ENCODE measurements at places on chromosomes 7 and 10.

DNA sequence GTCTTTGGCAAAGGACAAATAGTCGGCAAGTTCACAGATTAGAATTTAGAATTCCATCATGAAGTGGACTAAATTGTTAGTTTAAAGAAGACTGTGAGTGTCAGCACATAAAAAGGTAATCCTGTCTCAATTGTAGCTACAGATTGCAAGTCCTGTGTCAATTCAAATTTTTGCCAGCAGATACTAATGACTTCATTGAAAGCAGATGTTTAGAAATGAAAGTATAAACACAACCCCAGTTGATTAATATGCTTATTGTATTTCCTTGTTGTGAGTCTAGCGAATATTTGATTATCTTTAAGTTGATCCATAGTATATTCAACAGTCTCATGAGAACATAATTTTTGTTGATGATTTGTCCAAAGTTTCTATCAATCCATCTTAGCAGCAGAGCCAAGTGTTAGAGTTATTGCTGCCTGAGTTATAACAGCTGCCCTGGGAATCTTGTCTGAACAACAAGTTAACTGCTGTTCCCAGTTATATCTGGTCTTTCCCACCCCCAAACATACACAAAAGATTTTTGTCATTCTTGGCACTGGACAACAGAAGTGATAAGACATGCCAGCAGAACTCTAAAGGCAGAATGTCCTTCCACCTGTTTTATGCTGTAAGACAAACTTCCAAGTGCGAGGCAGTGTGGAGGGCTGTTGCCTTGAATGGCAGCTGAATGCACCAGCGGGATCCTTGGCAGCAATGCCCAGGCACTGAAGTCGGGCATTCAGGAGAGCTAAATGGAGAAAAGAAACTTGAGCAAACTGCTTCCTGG, 21.3 kb upstream of the HERPUD2 start:
- DNase-seq: no peak

GRCh38 chr10:18217577-18217976, 77.4 kb downstream of the CACNB2 start:
- DNase-seq: no peak

GRCh38 chr10:128843972-128844371, 623.1 kb upstream of the MGMT start:
- no peak for DNase-seq

DNA sequence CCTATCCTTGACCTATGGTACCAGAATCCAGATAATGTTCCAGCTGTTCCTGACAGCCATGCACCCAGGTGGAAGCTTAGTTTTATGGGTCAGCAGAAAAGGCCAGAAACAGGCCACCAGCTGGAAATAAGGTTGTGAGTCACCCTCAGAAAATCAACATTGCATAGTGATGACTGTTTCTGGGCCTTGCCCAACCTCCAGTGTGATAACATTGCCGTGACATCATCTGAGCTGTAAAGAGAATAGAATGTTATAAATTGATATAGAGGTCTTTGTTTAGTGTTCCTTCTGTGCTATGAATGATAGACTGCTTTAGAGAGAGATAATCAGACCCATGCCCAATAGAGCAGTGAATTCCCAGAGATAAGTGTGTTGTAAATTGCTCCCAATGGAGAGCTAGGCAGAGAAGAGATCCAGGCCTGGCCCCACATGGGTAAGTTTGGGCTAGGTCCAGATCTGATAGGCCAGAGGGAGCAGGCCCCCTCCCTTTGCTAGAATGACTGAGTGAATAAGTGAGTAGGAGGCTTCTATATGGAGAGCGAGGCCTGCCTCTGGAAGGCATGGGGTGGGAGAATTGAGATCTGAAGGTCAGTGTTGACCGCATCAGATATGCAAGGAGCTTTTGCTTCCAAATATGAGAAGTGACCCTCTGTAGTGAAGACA, 14.2 kb upstream of the HPS1 start:
- DNase-seq: no peak

- DNase-seq: no peak
Observed at GRCh38 chr7:44402401-44403060, 77.1 kb upstream of the CAMK2B start.

GRCh38 chr10:125584954-125585353, 98.0 kb downstream of the TEX36 start:
- DNase-seq: no peak

- DNase-seq: no peak
Observed at GRCh38 chr10:91328320-91328984, 81.7 kb upstream of the HECTD2 start.

DNA sequence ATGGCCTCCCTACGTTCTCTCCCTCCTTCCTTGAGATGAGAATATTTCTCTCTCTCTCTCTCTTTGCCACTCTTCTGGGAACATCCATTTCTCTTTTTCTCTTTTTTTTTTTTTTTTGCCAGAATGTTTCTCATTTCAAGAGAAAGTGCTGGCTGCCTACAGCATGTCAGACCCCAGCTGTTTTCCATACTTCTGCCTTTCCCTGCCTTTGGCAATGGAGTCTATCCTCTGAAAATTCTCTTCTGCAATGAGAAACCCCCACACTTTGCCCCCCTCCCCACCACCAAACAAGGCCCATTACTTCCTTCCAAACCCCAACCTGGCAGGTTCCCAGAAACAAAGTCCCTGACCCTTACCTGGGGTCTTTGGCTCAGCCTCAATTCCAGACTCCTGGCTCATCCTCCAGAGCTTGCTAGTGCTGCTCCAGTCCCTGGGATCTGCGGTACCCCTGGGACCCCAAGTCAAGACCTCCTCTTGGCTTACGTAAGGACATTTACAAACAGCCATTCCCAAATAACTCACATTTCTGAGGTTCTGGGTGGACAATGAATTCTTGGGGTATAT, 17.4 kb upstream of the CCL26 start:
- DNase-seq: no peak

GRCh38 chr7:80142853-80143580, 8.4 kb downstream of the GNAI1 start:
- DNase-seq: no peak

GRCh38 chr10:51659344-51659743, 40.1 kb downstream of the CSTF2T start:
- DNase-seq: no peak
